ENCODE measurements at places on chromosomes 5 and 9.

DNA sequence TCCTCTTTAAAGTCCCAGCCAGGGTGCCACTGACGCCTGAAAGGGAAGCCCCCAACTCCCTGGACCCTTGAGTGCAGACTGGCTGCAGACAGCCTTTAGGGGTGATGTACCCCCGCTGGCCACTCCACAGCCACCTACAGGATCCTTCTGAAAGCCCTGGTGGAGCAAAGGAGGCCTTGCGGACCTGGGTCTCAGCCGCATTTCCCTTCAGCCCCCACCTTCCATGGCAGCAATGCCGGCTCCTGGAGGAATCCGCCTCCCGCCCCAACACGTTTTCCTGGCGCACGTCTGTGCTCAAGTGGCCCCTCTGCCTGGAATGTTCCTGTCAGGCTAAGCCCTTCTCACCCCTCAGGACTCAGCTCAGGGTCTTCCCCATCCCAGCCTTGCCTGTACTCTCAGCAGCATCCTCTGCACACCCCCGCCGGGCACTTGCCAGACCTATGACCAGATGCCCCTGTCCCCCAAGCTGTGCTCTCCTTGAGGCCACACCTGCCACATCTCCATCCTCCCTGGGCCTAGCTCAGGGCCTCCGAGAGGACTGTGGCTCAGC, 134.1 kb upstream of the RAPGEF1 start:
- DNase-seq = no peak

DNA sequence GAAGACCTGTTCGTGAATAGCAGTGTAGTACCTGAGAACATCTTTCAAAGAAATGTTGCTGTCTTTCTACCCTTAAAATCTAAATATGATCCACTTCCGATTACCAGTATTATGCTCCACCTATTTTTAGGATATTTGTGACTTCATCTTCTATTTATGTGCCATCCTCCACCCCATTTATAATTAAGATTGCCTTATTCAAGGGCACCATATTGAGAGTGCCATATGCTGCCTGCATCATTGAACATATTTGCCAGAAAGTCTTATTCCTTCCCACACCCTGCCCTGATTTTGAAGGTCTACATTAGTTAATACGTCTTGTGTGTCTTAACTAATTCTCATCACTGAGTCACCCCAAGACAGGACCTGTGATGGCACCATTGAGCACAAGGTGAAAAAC, 1076.7 kb downstream of the CDH12 start:
- DNase-seq = no peak

GRCh38 chr9:12934545-12935272, 159.9 kb downstream of the LURAP1L start:
- DNase-seq = no peak

DNA sequence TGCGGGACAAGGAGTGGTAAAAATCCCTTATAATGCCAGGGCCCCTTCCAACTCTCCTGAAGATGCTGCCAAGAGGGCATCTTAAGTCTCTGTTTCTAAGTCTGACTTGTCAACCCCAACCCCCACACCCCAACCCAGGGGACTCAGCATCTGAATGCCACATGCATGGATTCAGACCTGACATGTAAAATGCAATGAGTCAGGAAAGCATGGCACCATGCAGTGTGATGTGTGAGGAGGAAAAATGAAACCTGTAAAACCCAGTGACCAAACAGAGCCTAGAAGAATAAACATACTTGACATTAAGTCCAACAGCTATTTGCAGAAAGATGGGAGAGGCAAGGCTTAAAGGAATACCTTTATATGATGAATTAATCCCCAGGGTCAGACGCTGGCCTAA, 112.4 kb downstream of the ASTN2 start:
- DNase-seq = no peak

GRCh38 chr5:54217826-54218503, 92.4 kb downstream of the ARL15 start:
- no peak for DNase-seq

DNA sequence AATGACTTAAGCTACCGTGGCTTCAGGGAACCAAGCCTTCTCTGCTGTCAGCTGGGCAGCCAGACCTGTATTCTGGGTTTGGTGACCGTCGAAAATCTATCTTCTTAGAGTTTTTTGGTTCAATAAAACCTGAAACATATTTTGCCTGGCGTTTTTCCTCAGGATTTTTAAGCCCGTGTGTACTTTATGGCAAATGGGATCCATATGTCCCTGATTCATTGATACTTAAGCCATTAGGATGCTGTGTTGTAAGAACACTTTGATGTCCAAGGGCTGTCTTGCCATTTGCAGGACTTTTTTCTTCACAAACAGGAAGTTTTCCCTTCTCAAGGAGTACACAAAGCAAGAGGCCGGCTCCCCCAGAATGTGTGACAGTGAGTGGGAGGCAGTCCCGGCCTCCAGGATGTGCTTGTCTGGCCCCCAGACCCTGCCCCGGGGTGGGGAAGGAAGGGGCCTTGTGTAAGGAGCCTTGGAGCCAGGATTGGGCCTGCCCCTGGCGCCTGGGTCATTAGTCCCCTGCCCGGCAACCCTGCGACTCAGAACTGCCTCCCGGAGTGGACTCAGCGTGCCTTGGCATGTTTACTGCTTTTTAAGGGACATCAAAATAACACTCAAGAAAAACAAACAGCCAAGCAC, 83.4 kb upstream of the SMIM23 start:
- DNase-seq = no peak

DNA sequence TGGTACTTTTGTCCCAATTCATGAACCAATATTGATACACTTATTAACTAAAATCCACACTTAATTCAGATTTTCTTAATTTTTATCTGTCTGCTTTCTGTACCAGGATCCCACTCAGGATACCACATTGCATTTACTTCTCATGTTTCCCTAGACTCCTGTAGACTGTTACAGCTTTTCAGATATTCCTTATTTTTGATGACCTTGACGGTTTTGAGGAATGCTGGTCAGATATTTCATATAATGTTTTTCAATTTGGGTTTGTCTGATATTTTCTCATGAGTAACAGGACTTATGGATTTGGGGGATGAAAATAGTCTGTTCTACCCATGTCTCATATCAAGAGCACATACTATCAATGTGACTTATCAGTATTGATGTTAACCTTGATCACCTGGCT, 37.4 kb downstream of the PLPPR1 start:
- DNase-seq = no peak

- DNase-seq = no peak
These were observed 4.3 kb upstream of the GM2A start for GRCh38 chr5:151248651-151249050.

- DNase-seq = no peak
These were observed 6.2 kb upstream of the PDLIM4 start for GRCh38 chr5:132251220-132251725.

DNA sequence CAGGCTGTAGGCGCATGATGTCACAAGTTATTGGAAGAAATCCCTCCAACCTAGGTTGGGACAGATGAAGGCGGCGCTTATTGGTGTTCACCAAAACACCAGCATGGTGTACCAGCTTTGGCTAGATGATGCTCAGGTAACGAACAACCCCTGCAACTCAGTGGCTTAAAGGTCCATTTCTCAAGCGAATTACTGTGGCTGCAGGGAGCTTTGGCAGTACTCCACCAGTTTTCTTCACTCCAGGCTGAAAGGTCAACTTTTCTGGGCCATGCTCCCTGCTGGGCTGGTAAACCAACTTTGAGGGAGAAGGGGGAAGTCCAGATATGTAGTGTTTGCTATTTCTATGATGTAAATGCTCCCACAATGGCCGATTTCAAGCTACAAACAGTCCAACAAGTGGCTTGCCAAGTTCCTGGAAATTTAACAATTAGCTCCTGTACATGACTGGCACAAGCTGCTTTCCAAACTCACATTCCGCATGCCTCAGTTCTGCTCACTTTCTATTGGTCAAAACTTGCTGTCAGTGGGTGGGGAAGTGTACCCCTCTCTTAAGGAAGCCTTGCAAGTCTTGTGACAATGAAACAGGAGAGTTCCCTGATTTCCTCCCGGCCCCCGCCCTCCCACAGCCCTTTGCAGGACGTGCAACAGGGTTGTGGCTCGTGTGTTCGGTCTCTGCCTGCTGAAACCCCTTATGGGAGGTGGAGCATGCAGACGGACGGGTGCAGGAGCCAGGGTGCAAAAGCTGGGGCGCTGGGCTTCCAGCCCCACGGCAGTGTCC, 588 bp upstream of the ZBED3 start:
- DNase-seq = no peak

- DNase-seq = no peak
These were observed 39.1 kb downstream of the POC5 start for GRCh38 chr5:75678155-75678554.

DNA sequence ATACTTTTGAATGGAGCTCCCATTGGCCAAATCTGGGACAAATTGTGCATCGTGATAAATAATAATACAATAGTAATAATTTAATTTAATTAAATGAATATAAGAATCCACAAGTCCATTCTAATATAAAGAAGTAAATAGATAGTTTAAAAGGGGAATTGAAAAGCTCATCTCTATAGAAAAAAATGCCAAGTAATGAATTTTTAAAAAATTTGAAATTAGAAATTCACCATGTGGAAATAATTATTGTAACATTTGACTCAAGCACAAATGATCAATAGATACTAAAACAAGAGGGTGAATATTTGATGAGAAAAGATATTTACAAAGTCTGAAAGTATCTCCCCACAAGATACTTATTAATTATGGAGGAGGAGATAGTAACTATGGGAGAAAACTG, 467.4 kb downstream of the CETN3 start:
- no peak for DNase-seq

- no peak for DNase-seq
These were observed 38.9 kb downstream of the LYRM7 start for GRCh38 chr5:131209506-131210150.

GRCh38 chr5:56302027-56302426, 68.9 kb upstream of the ANKRD55 start:
- DNase-seq = no peak

GRCh38 chr5:121963392-121963791, 1.6 kb downstream of the SRFBP1 start:
- DNase-seq = no peak

DNA sequence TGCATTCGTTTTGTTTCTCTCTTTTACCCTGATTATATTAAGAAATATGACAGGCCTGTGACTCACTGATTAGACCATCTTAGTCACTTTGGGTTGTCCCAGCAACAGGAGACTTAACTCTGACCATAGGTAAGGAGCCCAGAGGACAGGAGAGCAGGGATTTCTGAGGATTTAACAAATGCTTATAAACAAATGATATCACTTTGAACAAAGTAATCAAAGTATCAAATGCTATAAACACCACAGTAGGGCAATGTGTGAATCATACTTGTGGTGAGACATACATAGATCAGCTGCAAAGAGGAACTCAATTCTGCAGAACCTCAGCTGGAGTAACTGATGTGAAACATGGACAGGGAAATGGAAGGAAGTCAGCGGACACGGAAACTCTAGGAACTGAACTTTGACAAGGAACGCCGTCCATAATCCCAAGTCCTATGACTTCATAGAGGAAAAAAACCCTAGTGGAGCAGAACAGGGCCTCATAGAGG, 190.6 kb upstream of the MSX2 start:
- DNase-seq = no peak

GRCh38 chr5:64384765-64385164, 121.0 kb upstream of the RGS7BP start:
- DNase-seq = no peak
